Renal pelvis (tissue), 12 donors: ENCODE measurements at places on chromosomes 1 and 21. TPM values are rescaled to one million over a fixed set of nuclear protein-coding genes. Genes with fewer than 3 reads are reported as not detected.

GPR3 gene
- polyA plus RNA-seq, result 1.1 TPM

CCDC185 gene
- not detected for polyA plus RNA-seq

GRCh38 chr1:153357076-153357852 lies 390 bp upstream of the S100A9 start:
- DNase-seq, result no peak

HSD3B2 gene
- 2.8 TPM for polyA plus RNA-seq

DNA sequence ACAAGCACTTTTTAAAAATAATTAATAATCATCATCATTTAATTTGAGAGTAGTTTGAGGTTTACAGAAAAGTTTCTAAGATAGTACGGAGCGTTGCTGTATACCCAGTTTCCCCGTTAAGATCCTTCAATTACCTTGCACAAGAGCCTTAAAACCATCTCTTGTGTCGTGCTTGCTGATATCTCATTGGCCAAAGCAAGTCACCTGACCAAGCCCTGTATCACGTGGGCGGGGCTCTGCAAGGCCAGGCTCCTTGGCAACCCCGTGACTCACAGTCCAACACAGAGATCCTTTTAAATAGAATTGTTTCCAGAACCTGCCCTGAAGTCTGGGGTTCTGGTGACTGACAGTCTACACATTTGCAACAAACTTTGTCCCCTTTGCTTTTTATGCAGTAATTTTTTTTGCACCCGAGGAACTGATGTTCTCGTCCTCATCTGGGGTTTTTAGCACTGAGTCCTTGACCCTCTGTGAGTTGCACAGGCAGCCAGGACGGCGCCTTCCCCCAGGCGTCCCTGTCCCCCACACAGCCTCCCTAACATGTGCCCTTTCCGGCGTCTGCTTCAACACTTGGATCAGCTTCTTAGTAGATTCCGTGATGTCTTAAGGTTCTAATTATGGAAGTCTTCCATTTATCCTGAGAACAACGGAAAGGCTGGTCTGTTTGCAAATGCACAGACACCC lies 183.3 kb upstream of the TMEM51 start:
- DNase-seq, result no peak

WNT9A gene
- 1.7 TPM for polyA plus RNA-seq

DNA sequence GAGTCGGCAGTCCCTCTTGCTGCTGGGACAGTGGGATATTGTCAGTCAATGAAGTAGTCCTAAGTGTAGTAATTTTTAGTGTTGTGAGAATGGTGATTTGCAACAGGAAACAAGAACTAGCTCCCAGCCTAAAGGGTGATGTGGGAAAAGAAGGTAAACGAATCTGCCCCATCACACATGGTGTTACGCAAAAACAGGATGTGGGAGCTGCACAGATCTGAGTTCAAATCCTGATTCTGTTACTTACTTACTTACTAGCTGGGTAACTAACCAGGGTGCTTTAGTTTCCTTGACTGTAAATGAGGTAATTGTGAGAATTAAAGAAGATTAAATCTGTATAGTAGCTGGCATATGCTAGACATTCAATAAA lies 22.3 kb downstream of the NAV1 start:
- DNase-seq, result no peak

GRCh38 chr1:147551036-147551435 lies 9.7 kb downstream of the BCL9 start:
- no peak for DNase-seq

- no peak for DNase-seq
Observed at GRCh38 chr21:46663754-46664153, 28.3 kb downstream of the PRMT2 start.

RPS6KA1 gene
- polyA plus RNA-seq, result 24.5 TPM

DNA sequence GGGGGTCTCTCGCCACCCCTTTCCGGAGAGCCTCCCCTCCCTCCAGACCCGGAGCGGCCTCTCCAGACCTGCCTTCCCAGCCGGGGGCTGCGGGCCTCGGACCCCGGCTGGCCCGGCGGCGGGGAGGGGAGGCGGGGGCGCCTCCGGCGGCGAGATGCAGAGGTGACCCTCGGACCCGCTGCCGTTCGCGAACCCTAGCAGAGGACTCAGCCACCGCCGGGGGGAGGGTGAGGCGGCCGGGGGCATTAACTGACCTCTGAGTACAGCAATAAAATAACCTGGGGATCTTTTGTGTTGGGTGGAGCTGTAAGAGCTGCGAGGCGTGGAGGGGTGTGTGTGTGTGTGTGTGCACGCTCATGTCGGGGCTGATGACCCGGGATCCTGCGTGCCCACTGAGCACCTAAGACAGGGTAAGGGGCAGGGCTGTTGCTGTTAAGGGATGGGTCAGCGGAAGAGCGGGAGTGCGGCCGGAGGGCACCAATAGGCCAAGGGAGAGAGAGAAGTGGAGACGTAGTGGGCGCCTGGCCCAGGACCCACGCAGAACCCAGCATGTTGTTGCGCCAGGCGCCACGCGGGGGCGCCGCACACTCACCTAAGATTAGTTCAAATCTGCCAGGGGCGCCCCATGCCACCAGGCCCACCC lies 6.3 kb downstream of the HAPLN2 start:
- no peak for DNase-seq

- no peak for DNase-seq
Observed at GRCh38 chr1:160432371-160432786, 32.0 kb downstream of the VANGL2 start.

- no peak for DNase-seq
Observed at GRCh38 chr1:6521536-6521935, 30.1 kb upstream of the PLEKHG5 start.

DNA sequence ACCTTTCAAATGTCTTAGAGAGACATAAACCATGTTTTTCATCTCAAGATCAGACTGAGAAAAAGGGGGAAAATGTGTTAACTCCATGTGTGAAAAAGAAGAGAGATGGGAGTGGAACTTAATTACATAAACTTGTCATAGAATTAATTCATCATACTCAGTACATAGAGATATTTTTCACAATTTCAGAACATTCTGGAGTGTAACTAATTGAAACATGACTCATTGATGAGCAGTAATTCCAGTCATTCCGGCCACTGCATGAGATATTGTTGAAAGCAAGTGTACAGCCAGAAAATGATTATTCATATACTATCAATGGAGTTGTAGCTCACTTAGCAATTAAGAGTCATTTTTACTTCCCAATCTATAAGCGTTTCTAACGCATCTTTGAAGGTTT lies 739.3 kb downstream of the LTN1 start:
- no peak for DNase-seq

DNA sequence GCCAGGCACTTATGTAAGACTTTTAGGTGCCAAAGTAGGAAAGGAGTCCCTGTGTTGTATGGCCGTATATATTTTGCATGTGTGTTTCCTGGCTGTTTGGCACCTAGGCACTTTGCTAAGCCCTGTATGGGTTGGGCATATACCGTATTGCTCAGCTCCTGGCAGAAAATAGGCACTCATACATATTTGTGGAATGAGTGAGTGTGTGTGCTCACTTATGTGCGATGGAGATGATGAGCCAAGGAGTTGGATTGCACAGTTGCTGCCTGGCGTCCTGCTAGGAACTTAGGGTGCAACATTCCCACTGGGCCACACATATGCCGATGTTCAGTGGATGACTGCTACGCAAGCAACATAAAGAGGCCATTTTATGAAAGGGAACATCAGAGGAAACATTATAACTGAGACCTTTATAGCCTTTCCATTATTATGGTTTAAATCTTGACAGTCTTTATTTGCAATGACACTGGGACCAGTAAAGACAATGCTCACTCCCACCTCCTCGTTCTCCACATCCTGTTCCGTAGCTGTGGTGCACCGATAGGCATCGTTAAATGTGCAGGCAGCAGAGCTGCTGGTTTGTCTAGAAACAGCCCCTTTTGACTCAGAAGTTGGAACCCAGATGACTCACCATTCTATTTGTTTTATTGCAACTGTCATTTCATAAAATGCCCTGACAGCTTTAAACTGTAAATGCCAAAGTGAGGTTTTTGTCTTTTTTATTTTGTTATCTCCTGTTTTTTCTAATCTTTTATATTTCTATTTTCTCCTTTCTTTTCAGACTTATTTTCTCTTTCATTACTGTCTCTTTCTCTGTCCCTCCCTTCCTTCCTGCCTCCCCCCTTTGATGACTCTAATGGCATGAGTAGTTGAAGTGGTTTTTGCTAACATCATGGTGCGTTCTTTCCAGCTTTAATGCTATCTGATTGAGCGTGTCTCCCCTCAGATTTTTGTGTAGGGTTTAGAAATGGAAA lies 36.1 kb downstream of the PEX14 start:
- DNase-seq, result no peak

DNA sequence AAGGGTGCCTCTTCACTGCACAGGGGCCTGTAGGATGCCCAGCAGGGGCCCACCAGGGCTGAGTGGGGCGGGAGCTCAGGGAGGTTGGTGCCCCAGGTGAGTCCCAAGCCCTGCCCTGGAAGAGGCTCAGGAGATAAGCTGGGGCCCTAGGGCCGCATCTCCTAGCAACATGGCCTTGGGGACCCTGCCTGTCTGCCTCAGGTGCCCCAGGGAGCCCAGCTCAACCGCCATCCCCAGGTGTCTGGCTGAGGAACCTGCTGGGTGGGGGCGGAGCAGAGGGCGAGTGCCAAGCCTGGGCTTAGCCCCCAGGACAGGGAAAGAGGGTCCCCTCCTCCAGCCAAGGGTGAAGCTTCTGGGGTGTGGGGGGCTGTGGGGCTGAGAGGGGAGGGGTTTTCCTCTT lies 54.8 kb downstream of the FOXO6 start:
- no peak for DNase-seq

- no peak for DNase-seq
Observed at GRCh38 chr1:9225411-9225785, 9.2 kb upstream of the H6PD start.

DNA sequence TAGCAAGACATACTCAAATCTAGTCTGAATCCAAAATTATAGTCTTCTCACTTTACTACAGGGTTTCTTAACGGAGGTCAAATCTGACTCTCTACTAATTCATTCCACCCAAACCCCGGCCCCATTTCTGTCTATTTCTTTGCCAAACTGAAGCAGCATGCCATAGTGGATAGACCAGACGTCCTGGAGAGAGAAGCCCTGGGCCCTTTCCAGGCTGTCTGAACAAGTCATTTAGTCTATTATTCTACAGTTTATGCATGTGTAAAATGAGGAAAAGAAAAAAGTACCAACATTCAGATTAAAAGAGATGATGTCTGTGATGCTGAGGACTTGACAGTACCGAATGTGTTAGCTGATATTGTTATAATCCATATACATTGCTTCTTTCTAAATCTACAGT lies 95.0 kb downstream of the GDAP2 start:
- no peak for DNase-seq

IVL gene
- polyA plus RNA-seq, result 0.36 TPM

TTC34 gene
- 1.4 TPM for polyA plus RNA-seq

- DNase-seq, result peak; percentile 64
Observed at GRCh38 chr1:18282851-18283600, 175.4 kb downstream of the IGSF21 start.

AGBL4 gene
- 0.93 TPM for polyA plus RNA-seq

GRCh38 chr1:53372501-53372951 lies 44.7 kb upstream of the LRP8 start:
- DNase-seq, result no peak

GRCh38 chr1:232897949-232898465 lies 52.4 kb upstream of the NTPCR start:
- no peak for DNase-seq

DNA sequence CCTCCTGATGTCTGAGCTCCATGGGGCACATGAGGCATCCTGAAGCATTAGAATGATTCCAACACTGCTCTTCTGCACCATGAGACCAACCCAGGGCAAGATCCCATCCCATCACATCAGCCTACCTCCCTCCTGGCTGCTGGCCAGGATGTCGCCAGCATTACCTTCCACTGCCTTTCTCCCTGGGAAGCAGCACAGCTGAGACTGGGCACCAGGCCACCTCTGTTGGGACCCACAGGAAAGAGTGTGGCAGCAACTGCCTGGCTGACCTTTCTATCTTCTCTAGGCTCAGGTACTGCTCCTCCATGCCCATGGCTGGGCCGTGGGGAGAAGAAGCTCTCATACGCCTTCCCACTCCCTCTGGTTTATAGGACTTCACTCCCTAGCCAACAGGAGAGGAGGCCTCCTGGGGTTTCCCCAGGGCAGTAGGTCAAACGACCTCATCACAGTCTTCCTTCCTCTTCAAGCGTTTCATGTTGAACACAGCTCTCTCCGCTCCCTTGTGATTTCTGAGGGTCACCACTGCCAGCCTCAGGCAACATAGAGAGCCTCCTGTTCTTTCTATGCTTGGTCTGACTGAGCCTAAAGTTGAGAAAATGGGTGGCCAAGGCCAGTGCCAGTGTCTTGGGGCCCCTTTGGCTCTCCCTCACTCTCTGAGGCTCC lies 11.1 kb upstream of the RASSF5 start:
- DNase-seq, result no peak

SPRR2B gene
- 0.16 TPM for polyA plus RNA-seq

- peak; percentile 41 for DNase-seq
Observed at GRCh38 chr1:53104289-53104913, 38.0 kb downstream of the SLC1A7 start.

- DNase-seq, result no peak
Observed at GRCh38 chr1:73821520-73821919, 376.5 kb downstream of the LRRIQ3 start.

GRCh38 chr1:1437904-1438376 lies 2.5 kb downstream of the VWA1 start:
- no peak for DNase-seq

DNA sequence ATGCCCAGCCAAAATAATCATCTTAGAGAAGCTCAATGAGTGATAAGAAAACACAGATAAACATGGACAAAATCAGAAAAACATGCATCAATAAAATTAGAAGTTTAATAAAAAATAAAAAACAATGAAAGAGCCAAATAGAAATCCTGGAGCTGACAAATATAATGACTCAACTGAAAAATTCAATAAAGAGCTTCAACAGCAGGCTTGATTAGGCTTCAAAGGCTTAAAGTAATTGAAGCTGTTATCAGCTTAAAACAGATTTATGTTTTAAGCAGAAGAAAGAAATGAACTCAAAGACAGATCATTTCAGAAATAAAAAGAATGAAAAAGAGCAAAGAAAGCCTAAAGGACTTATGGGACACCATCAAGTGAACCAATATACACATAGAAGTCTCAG lies 28.3 kb downstream of the RGSL1 start:
- no peak for DNase-seq

DNA sequence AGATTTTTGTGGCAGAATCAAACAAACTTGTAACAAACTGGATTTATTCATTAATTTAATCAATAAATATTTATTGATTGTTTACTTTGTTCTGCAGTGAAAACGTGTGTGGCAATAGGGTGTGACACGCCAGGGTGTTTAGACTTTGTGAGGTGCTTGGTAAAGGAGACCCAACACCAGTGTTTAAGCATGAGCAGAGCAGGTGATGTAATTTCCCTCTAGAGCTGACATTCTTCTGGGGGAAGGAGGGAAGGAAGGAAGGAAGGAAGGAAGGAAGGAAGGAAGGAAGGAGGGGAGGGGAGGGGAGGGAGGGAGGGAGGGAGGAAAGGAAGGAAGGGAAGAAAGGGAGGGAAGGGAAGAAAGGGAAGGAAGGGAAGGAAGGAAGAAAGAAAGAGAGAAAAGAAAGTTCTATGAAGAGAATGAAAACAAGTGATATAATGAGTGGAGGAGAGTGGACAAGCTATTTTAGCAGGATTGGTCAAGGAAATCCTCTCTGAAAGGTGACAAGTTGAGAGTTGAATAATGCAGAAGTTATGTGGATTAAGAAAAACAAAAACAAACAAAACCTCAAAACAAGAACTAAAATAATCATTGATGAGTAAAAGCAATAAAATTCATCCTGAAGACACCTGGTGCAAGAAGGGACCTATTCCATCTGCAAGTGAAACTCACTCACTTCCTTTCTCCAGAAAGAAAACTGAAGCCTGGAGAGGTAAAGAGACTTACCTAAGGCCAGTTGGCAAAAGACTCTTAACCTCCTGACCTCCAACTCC lies 60.8 kb downstream of the TSEN15 start:
- no peak for DNase-seq

LDLRAD2 gene
- polyA plus RNA-seq, result 4.0 TPM

PRELP gene
- polyA plus RNA-seq, result 3.9 TPM
